SW 1271 (cell line): ENCODE measurements at places on chromosomes 6 and 20.

- no peak for DNase-seq
Measured at GRCh38 chr20:7596541-7596940, 343.7 kb downstream of the HAO1 start.

- no peak for DNase-seq
Measured at GRCh38 chr6:13175759-13176158, 152.6 kb downstream of the TBC1D7 start.

GRCh38 chr20:33460711-33461110, 17.1 kb upstream of the SNTA1 start:
- no peak for DNase-seq

DNA sequence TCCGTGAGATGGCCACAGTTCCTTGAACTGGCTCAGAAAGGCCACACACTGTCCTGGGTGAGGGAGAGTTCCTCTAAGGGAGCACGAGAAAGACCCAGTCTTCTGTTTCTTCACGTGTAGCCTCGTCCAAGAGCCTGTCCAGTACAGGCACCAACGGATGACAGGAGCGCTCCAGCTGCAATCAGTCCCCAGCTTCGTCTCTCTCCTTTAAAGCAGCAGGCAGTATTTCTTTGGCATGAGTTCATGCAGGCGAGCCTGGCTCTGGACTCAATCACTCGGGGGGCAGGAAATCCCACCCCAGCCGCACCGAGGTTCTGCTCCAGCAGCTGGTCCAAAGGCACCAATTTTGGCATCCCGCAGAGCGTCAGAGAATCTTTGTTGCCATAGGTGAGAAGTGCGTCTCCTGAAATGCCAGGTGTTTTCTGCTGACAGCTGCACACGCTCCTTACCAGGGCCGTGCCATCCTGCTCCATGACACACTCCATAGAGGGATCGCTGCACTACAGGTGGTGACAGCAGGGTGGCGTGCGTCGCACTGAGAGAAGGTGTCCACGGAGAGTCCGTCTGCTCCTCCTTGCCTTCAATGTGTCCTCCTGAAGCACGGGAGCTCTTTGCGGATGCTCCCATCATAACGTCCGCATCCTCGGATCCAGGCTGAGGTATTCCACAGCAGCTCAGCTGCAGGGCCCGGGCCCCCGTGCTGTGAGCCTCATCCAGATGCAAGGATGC, 59.6 kb upstream of the AFDN start:
- DNase-seq, result no peak

GRCh38 chr6:30678964-30679726, 6.3 kb upstream of the DHX16 start:
- peak; percentile 61 for DNase-seq

DNA sequence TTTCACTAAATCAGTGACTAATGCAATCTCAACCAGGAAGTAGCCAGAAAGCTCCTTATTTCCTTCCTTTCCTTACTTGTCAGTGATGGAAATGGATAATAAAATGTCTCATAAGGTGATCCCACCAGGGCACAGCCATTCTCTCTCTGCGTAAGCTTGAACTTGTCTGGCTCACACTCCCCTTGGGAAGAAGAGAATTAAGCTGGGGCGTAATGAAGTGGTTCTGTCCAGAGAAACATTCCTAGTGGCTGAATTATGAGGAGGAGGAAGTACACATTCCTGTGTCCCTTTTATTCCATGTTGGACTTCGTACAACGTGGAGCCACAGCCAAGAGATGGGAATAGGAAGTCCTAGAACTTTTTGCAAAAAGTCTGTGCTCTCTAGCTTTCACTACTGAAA, 93.7 kb downstream of the MTHFD1L start:
- DNase-seq, result no peak

DNA sequence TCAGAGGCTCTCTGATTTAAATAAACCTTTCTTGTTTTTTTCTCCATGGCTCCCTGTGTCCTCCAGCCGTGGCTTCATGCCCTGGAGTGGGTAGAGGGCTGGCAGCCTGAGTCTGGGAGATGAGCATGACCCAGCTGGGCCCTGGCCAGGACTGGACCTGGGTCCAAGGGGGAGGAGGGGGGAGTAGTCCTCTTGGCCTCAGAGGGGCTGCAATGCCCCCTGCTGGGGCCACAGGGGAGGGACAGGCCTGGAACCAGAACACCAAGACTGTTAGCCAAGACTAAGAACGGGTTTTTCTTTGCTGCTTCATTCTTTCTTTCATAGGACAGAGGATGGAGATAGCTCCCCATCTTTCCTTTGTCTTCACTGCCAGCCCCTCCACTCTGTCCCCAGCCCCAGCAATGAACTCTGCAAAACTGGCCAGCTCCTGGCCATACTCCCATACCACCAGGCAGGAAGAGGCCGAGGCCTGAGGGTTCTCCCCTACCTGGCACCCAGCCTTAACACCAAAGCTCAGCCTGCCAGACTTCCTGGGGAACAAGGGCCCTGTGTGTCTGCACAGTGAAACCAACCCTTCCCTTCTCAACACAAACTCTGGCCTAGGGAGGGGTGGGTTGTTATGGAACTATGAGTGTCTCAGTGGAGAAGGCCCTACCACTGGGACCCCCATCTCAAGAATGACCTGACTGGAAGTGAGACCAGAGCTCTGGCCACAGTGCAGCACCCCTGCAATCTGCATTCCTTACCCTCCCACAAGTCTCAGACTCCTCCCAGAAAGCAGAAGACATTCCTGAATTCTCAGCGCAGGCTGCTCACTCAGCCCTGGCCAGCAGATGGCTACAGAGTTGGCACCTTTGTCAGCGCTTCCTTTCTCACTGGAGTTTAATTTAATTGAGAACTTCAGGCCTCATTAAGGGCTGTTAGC, 11.0 kb downstream of the SLC29A1 start:
- peak; percentile 71 for DNase-seq

DNA sequence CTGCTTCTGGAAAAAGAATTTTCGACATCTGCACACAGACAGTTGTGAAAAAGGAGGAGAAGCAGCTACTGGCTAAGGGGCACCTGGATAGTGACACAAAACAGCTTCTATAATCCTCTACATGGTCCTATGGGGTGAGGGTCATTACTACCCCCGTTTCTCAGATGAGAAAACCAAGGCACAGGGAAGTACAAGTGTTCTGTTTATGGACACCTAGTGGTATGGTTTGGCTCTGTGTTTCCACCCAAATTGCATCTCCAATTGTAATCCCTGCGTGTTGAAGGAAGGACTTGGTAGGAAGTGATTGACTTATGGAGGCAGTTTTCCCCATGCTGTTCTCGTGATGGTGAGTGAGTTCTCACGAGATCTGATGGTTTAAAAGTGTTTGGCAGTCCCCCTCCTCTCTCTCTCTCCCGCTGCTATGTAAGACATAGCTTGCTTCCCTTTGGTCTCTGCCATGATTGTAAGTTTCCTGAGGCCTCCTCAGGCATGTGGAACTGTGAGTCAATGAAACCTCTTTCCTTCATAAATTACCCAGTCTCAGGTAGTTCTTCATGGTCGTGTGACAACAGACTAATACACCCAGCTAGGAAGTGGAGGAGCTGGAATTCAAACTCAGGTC, 2.5 kb upstream of the KCNK15 start:
- no peak for DNase-seq

- DNase-seq, result no peak
Measured at GRCh38 chr6:129133770-129134192, 250.8 kb downstream of the LAMA2 start.

- DNase-seq, result no peak
Measured at GRCh38 chr6:68756454-68757375, 121.6 kb downstream of the ADGRB3 start.

DNA sequence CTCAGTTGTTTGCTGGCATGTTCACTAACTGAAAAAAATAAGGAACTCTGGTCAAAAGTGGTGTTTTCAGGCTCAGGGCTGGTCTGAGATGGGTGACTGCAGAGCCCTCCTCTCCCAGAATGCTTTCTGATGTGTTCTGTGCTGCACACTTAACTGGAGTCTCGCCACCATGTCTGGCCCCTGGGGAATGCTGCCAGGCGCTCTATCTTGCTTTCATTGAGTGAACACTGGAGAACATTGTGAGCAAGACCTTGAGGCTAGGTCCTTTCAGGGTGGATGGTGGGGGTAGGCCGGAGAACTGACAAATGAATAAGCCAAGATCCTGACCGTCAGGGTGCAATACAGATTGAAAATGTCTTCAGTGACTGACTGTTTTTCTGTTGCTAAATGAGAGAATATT, 19.5 kb downstream of the PANK2 start:
- DNase-seq, result no peak

- DNase-seq, result no peak
Measured at GRCh38 chr6:78398292-78398691, 469.1 kb upstream of the IRAK1BP1 start.
